ENCODE measurements at places on chromosomes 13 and 19.

DNA sequence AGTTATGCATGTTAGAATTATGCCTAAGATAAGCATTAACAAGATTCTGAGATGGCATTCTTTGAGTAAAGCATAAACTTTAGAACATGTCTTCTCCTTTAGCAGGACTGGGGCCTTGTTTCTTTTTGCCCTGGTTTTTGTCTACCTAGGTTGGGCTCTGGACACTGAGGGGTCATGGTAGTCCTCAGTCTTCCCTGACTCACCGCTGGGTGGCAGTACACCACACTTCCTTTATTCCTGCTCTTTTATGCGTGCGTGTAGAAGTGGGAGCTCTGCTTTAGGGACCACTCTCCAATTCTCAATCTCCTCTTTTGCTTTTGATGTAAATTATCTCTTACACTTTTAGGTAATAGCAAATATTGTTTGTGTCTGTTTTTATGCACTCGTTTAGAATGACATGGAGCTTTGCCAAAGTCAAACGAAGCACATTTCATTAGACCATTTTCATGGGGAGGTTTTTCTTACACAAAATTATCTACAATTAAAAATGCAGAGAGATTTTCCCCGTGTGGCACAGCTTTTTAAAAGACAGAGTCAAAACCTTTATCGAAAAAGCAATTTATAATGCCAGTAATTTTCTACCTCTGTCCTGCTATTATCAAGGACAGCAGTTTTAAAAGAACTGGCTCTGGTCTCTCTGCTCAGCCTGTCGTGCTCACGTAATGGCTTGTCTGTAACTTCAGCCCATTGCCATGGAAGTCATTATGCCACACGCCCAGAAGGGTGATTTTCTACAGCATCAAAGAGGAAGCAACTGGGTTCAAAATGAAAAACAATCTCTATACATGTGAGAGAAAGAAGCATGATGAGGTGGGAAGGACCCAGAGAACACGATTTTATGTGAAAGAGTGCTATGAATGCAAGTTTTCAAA, 413.9 kb downstream of the COG6 start:
- DNase-seq, result peak; percentile 37

GRCh38 chr19:17931532-17932191, 1.2 kb upstream of the CCDC124 start:
- DNase-seq, result no peak

DNA sequence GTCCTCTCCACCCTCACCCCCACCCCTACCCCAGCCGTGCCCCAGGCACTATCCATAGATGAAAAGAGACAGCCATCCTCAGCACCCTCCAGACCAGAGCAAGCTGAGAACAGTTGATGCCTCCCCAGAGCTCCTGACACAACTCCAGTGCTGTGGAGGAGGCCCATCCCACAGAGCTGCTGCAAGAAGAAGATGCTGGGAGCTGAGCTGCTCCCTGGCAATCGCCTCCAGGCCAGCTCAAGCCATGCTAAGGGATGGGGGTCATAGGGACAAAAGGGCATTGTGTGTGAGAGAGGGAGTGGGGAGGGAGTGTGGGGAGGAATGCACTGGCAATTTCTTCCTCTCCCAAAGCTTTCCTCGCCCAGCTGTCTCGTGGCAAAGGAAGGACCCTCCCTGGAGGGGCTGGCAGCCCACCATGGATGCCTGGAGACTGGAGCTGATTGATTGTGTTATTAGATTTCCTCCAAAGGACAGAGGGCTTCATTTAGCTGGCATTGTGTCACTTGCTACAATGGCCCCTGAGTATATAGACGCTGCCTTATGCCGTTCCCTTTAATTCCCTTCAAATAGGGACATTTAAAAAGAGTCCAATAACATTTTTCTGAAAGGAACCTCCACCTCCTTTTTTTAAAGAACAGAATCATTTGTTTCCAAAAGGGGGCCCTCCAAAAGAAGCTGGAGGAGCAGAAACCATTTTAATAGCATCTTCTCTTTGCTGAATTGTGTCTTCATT, 476.4 kb downstream of the FOXO1 start:
- DNase-seq, result peak; percentile 88

DNA sequence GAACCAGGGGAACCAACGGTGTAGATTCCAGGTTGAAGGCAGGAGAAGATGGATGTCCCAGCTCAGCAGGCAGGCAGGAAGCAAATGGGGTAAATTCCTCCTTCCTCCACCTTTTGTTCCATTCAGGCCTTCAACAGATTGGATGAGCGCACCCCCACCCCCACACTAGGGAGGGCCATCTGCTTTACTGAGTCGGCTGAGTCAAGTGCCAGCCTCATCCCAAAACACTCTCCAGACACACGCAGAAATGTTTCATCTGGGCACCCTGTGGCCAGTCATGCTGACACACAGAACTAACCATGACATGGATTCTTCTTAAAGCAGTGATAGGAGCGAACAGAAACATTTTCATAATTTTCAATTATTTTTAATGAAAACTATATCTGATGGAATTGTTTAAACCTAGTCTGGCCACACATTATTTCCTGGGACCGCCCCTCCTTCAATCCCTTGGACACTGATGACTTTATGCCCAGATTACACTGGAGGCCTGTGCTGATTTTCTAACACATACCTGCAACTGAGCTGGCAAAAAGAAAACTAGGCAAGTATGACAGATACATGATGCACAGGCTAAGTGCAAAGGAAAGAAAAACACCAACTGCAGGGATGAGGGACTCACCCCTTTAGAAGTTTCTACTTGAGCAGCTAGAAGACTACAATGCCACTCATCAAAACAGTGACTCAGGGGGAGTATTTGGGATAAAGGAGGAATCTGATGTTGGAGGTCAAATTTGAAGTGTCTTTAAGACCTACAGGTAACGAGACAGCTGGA, 154.2 kb downstream of the TNFRSF19 start:
- no peak for DNase-seq

- DNase-seq, result no peak
Measured at GRCh38 chr13:51326777-51327176, 12.7 kb upstream of the SERPINE3 start.

DNA sequence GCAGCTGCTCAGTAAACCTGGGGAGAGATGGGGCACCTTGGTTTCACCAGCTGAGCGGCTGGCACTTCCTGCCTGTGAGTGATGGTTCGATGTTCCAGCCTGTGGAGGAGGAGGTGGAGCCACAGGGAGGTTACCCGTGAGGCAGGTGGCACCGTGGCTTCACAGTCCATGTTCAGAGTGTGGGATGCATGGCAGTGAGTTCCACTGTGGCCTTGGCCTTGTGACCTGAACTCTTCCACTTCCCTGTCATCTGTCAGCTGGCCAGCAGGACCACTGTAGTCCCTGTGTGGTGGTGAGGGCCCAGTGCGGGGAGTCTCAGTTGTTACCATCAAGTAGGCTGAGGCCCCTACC, 16.9 kb downstream of the SMARCA4 start:
- DNase-seq, result no peak

- DNase-seq, result no peak
Measured at GRCh38 chr13:105965910-105966309, 569.6 kb downstream of the EFNB2 start.

GRCh38 chr19:10205636-10206035, 10.9 kb upstream of the DNMT1 start:
- no peak for DNase-seq

DNA sequence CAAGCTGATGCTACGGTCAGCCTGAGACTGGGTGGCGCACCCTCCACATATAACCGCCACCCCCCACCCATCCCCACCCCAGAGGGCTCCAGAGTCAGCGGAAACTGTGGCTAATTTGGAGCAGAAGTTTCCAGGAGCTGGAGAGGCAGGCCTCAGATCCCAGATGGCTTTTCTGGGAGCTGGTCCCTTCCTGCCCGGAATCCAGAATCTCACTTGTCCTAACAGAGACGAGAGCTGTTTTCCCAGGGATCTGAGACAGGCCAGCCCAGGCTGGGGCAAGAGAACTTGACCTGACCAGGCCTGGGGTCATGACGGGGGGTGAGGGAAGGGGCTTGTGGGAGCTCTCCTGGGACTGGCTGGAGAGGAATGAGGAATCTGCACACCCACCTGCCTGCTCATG, 6.5 kb downstream of the EPHX3 start:
- no peak for DNase-seq

DNA sequence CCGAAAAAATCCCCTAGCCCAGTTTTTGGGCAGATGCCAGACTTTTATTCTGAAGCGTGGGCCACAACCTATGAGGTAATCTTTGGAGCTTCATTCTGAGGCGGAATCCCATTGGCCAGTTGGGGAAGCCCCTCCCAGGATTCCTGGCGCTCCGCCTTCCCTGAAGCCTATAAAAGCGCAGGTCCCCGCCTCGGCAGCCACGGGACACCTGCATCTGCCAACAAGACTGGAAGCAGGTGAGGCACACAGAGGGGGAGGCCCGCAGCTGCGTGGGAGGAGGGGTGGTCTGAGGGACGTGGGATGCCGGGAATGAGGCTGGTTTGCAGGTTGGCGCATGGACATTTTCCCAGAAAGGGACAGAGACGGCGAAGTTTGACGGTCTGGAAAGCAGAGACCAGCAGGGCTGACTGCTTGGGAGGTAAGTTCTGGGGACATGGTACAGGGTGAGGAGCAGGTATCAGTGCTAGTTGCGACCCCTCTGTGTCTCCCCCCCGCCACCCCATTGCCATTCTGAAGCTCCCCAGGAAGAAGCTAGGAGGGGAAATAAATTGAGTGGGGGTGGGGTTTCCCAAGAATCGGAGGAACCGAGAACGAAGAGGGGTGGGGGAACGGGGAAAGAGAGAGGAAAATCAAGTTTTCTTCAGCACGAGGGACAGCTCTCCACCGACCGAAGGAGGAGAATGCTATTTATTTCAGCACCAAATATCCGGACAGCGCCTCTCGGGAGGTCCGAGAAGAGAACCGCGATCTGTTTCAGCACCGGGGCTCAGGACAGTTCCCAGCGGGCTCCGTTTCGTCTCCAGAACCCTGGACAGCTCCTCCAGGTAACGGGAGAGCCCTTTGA, 22.4 kb upstream of the FEM1A start:
- peak; percentile 14 for DNase-seq

DNA sequence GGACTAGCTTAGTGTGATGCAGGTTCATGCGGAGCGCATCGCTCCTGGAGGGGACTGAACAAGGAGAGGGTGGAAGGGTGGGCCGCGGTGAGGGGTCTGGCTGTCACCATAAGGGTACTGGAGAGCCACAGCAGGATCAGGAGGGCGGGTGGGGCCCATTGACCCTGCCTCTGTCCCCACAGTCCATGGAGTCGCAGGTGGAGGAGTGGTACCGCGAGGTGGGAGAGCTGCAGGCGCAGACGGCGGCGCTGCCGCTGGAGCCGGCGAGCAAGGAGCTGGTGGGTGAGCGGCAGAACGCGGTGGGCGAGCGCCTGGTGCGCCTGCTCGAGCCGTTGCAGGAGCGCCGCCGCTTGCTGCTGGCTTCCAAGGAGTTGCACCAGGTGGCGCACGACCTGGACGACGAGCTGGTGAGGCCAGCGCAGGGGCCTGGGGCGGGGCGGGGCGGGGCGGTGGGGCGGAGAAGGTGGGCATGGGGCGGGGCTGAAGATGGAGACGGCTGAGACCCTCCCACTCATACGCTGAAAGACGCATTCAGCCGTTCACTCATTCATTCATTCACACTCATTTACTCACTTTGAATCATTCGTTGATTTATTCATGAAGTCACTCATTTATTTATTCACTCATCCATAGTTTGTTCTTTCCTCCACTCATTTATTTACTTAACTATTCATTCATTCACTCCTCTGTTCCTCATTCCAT, 27.5 kb upstream of the SHKBP1 start:
- peak; percentile 39 for DNase-seq

DNA sequence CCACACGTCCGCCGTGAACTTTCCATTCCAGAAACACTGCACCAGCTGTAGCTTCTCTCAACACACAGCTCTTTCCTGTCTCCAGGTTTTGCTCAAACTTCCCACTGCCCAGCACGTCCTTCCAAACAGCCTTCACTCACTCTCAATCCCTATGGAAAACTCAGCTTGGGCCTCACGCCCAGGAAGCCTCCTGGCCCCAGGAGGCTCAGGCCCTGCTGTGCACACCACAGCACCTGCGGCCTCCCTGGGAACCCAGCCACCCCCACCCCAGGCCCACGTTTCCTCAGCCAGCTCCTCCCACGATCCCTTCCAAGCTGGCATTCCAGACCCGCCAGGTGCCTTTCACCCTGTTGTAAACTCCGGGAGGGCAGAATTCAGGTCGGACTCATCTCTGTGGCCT, 35.2 kb downstream of the C13orf46 start:
- no peak for DNase-seq

DNA sequence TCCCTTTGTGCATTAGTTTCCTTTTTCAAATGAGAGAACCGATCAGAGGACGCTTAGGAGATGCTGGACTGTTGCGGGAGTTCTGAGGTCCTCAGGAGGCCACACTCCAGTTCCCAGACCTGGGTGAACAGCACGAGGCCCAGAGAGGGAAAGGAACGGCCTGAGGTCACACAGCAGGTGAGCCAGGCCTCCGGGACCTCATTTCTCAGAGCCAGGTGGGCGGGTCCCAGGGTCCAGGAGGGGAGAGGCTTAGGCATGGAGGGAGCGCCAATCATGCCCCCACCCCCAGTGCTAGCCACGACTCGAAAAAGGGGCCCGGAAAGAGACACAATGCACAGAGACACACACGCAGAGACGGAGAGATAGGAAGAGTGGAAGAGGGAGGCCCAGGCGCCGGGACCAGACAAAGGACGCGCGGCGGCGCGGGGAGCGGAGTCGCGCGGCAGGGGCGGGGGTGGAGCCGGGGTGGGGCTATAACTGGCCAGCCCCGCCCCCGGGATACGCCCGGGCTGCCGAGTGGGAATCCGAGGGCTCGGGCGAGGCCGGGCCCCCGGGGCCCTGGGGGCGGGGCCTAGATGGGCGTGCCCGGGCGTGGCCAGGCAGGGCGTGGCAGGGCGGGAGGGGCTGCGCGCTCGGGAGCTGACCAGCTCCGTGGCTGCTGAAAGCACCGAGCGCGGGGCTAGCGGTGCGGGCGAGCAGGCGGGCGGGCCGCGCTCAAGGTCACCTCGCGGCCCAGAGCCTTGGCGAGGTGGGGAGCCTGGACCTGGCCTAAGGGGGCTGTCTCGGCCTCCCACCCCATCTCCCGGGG, 1.6 kb downstream of the ELAVL3 start:
- peak; percentile 70 for DNase-seq

DNA sequence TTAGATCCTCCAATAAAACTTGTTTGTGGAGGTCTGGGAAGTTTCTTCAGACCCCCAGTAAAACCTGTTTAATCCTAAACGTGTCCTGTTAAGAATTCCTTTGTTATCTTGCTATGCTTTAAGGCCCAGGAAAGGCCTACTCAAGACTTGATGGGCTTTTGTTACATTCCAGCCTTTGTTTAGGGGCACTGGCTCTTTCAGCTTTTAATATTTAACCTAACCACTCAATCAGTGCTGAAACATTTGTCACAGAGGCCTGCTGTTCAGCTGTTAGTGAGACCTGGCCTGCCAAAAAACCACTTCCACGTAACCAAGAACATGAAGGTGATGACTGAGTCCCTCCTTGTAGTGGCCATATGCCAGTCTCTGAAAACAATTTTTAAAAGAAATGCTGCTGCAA, 41.7 kb downstream of the PCDH17 start:
- no peak for DNase-seq

DNA sequence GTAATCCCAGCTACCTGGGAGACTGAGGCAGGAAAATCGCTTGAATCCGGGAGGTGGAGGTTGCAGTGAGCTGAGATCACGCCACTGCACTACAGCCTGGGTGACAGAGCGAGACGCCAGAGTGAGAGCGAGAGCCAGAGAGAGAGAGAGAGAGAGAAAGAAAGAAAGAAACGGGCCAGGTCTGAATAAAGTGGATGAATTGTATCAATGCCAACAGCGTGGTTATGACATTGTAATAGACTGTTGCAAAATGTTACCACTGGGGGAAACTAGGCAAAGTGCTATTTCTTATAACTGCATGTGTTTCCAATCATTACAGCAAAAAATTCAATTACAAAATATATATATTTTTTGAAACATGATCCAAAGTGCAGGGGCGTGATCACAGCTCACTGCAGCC, 11.8 kb upstream of the BTBD2 start:
- no peak for DNase-seq

- DNase-seq, result no peak
Measured at GRCh38 chr19:28881616-28882015, 331.3 kb downstream of the UQCRFS1 start.
